Activated T-helper 2 cell treated with anti-CD3 and anti-CD28 coated beads, Interferon-gamma antibody, Interleukin-2, Interleukin-4, amounts not matched to agents 10 μg/mL and 5 μg/mL and 100 μg/mL, durations not matched to agents 14 hours and 24 hours and 36 hours (primary cell): ENCODE measurements at places on chromosomes 3 and 15.

- DNase-seq: no peak
Measured at GRCh38 chr15:73956743-73957135, 30.5 kb downstream of the LOXL1 start.

DNA sequence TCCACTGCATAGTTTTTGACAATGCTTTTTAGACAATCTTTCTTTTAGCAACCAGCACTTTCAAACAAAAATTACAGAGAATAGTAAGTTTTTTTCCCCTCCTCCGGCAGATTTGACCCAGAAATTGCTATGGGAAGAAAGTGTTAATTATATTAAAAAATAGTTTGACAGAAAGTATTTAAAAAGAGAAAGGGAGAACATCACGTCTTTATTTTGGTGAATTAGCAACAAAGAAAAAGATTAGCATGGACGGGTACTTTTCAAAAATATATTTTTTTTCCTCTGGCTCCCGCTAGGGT, 831 bp upstream of the KAT2B start:
- no peak for DNase-seq

- DNase-seq: no peak
Measured at GRCh38 chr3:136186846-136187245, 9.3 kb downstream of the MSL2 start.

DNA sequence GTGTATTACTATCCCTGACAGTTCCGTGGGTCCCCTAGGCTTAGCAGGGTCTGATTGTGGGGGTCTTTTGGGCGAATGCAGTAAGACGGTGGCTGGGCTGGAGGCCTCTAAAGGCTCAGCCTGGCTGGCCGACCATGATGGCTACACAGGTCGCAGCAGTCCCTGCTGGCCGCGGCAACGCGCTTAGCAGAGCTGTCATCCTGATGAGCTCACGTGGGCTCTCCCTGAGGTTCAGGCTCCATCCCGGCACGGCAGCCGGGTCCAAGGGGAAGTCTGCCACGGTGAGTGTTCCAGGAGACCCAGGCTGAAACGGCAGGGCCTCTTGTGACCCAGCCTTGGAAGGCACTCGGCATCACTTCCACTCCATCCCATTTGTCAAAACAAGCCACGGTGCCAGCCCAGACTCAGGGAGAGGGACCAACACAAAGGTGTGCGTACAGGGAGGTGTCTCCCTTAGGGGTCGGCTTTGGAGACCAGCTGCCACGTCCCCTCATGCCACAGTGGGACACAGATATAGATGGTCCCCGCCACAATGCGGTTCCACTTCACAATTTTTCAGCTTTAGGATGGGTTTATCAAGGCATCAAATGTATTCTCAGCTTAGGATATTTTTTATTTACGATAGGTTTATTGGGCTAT, 101.8 kb downstream of the XXYLT1 start:
- no peak for DNase-seq

GRCh38 chr15:56758770-56759449, 25.6 kb upstream of the ZNF280D start:
- DNase-seq: no peak

GRCh38 chr3:109057056-109057455, 60.9 kb downstream of the MORC1 start:
- DNase-seq: no peak

DNA sequence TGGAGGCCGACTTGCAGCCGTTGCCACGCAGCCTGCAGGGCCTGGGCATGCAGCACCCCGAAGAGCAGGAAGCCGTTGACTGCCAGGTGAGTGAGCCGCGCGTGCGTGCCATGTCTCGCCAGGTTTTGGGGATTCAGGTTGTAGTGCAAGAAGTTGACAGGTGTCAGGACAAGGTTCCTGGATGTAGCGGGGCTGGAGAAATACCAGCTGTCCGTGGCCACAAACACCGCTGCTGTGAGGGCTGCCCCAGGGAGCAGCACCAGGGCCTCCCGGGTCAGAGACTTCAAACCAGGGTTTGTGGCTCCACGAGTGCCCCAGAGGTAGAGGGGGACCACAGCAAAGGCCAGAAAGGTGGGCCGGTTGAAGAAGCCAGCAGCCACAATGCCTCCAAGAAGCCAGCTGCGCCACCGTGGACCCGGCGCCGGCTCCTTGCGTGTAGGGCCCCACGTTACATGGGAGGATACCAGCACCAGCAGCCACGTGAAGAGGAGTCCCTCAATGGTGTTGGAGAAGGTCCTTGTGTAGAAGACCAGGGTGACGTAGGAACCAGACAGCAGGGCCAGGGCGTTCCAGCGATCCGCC, 5.6 kb upstream of the NCBP2 start:
- no peak for DNase-seq

- DNase-seq: no peak
Measured at GRCh38 chr3:120428924-120429323, 21.9 kb downstream of the FSTL1 start.

DNA sequence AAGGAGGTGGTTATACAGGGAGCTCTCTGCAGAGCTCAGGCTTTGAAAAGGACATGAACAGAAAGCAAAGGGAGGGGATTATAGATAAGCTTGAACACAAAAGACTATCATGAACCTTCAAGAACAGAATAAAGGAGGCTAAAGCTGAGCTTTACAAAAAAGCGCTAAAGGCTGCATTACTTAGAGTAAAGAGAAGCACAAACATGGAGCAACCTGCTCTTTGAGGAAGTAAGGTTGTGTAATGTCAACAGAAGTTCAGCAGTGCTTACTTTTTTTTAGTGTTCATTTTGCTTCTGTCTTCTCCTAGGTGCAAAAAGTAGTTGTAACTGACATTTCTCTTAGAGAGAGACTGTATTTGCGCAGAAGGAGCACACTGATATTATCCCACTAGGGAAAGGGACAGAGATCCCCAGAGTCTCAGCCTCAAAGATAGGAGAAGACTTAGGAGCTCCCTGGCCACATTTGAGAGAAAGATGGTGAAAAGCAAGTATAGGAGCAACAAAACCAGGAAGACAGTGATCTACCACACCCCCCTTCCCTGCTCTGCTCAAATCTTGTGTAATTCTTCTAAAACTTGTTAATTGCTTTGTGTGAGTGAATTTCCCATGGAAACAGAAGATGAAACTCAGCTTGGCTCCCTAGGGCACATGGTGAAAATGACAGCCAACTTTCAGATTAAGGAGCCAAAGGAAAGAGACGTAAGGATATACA, 54.7 kb downstream of the QTRT2 start:
- DNase-seq: no peak

DNA sequence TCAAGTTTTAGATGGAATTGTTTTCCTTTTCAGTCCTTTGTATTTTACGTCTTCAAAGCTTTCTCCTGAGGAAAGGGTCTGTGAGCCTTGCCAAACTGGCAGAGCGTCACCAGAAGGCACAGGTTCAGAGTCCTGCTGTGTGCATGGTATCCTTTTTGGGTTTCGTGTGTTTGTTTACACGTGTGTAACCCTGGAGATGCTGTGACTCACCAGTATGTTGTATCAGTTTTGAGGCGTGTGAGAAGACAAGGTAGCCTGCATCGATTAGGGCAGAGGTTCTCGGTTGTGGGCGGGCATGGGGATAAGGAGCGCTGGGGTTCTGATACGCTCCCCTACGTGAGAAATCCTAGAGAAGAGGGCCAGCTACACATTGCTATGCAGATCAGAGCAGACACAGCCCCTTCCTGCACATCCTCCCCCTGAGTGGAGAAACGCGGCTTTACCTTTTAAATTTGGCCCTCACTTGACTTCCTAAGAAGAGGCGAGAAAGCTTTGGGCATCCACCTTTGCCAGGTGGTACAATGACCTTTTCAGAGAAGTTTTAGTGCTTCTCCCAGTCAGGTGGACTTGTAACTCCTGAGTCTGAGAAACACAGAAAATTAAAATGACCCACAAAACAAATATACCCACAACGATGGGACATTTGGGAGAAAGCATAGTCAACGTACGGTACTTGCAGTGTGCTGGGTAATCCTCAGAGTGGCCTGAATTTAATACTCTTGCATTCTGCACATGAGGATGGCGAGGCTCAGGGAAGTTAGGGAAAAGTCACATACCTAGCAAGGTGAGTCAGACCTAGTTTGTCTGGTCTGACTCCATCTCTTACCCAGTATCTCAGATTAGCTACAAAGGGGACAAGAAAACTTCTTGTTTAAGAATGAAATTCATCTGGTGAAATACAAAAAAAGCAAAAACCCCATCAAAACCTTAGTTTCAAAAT, 38.1 kb downstream of the TRAK1 start:
- DNase-seq: no peak

GRCh38 chr3:57227930-57228751, 612 bp downstream of the APPL1 start:
- peak; percentile 55 for DNase-seq

DNA sequence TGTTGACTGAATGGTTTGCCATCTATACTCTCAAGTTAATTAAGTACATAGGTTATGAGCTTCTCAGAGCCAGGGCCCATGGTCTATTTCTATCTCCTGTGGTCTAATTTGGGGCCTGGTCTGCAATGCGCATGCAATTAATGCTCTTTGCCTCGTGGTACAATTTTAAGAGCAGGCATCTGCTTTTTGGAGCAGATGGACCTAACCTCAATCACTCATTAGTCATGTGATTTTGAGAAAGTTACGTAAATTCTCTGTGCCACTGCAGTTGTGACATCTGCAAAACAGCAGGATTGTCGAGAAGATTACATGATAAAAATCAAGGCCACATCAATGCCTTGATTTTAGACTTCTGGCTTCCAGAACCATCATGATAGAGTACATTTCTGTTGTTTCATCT, 543.7 kb upstream of the ADAMTS9 start:
- no peak for DNase-seq

- no peak for DNase-seq
Measured at GRCh38 chr15:90154861-90155626, 46.1 kb upstream of the SEMA4B start.

- no peak for DNase-seq
Measured at GRCh38 chr15:61830536-61831330, 229.5 kb downstream of the VPS13C start.

- DNase-seq: no peak
Measured at GRCh38 chr15:48695088-48695826, 49.7 kb upstream of the FBN1 start.

DNA sequence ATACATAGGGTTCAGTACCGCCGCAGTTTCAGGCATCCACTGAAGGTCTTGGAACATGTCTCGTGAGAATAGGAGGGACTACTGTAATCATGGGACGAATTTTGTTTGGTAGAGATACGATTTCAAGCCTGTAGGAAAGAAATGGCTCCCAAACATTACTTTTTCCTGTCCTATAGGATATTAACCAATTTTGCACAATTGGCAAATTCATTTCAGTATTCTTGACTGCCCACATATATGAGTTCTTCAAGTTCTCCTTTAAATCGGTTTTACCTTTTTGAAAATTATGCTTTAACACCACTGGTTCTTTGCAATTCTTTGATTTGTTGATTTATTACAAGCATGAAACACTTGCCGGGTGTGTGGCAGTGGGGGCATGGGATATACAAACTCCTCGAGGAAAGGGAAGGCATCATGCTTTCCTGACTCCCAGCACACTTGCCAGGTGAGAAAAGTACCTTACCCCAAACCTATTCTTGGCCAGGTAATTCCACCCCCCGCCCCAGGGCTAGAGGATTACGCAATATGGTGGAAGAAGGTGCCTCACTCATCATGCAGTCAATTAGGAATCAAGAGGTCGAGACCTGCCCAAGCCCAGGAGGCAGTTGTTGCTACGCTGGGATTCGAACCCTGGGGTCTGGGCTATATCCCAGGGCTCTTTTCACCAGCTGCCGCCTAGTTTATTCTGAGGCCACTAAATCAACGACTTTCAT, 584 bp upstream of the LARS2 start:
- DNase-seq: no peak

DNA sequence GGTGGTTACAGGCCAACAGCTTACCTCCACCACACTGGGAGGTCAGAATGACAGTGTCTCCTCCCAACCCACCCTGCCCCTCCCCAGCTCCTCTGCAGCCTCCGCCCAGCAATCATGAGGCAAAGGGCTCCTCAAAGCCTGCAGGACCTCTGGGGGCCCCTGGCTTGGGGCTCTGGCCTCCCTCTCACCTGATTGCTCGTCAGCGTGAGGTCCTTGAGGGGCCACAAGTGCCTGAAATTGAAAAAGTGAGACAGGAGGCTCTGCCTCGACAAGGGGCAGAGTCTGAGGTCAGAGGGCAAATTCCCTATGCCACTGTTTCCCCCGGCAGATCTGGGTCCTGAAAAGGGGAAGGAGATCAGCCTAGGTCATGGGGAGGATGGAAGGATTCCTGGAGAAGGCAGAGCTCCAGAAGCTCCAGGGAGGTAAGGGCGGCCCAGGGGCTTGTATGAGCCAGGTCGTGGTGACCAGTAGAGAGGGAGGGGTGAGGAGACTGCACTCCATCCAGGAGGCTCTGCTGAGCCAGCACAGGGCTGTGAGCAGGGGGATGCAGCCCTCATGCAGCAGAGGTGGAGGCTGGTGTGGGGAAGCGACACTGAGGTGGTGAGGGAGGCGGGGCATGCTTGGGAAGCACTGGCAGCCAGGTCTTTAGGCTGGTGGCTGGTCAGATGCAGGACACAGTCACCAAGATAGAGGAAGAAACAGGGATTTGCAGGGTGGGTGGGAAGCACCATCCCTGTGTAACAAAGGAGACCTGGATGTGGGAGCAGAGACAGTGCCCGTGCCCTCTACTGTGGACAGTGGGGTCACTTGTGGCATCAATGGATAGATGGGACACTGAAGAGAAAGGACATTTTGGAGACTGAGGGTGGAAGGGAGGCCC, 20.1 kb downstream of the ALS2CL start:
- DNase-seq: no peak

- DNase-seq: no peak
Measured at GRCh38 chr3:171013822-171014748, 12.4 kb downstream of the SLC2A2 start.

GRCh38 chr3:100437721-100438622, 36.6 kb downstream of the LNP1 start:
- no peak for DNase-seq

DNA sequence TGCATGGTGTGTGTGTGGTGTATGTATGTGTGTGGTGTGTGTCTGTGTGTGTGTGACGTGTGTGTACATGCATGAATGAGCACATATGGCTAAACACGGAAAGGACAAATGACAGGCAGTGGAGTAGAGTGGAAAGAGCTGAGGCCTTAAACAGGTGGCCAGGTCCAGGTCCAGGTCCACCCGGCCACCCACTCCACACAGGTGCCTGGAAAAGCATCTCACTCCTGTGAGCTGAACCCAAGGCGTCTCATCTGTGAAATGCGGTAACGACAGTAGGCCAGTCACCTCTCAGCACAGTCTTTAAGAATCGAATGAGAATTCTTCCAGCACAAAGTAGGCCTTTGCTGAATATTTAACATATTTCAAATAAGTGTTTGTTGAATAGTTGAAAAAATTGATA, 58.7 kb downstream of the ATP10A start:
- DNase-seq: no peak
